Central memory CD8-positive, alpha-beta T cell (primary cell): ENCODE measurements at places on chromosomes 16 and 17.

- no peak for DNase-seq
Measured at GRCh38 chr16:3057181-3058138, 8.0 kb upstream of the IL32 start.

DNA sequence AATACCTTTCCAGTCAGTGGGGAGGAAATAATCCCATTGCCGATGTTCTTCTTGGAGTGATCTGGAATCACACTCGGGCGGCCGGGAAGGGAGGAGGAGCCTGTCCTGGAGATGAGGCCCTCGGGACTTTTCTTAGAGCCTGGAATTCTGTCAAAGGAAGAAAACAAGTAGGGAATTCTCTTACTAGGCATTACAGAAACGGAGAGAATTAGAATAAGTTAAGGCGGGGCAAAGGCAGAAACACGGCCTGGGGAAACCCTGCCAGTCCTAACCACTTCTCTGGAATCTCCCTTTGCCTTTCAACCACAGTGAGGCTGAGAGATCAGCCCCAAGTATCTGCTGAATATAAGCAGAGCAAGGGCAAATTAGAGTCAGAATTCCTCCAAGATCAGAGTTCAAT is 27.8 kb downstream of the USP36 start:
- DNase-seq: no peak

DNA sequence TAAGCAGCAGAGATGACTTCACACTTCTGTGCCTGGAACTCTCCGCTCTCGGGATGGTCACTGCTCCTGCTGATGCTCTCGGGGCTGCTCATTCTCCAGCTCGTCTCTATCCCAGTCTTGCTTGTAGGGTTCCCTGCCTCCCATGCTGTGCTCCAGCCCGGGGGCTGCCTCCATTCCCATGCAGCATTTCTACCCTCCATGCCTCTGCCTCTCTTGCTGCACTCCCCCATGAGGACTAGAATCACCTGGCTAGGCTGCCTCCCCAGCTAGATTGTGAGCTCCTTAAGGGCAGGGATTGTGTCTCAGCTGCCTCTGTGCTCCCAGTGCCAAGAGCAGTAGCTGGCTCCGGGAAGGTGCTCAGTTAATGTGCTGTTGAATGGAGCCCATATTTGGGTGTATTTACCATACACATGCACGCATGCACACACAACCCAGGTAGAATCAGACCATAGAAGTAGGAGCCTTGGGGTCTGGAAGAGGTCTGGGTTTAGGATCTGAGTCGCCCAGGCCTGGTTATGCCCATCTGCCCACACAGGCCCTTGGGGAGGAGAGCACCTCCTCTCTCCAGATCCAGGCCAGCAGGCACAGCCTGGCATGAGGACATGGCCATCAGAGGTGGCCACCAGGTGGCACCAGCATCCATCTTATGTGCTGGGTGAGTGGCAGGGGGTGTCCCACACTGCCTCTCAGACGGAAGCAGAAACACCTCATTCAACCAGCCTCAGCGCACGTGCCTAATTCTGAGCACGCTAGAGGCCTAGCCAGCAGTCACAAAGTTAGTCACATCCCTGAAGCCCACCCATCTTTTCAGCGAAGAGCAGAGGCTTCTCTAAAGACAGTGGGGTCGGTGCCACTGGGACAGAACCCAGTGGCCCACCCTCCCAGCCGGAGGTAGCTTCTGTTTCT is 9.3 kb downstream of the GIT1 start:
- peak; percentile 86 for DNase-seq

- DNase-seq: no peak
Measured at GRCh38 chr16:65947951-65948350, 418.5 kb upstream of the CDH5 start.

DNA sequence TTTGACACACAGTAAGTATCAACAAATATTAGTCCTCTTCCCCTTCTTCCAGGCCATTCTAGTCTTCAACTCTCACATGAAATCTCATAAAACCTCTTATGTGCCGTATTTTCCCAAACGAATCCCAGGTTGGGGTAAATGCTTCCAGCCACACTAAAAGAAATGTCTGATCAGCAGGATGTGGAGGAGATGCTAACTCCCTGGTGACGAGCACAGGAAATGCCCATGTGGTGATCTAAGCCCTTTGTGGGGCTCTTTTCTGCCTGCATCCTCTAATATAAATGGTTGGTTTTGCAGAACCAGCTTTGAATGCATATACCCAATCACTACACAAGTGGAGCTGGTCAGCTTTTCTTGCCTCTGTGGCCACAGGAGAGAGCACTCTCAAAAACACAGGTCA is 498.2 kb upstream of the ERCC4 start:
- DNase-seq: no peak

GRCh38 chr16:24052329-24053098 is 203.6 kb upstream of the CACNG3 start:
- DNase-seq: no peak

GRCh38 chr16:51839727-51840462 is 688.8 kb upstream of the SALL1 start:
- DNase-seq: no peak

DNA sequence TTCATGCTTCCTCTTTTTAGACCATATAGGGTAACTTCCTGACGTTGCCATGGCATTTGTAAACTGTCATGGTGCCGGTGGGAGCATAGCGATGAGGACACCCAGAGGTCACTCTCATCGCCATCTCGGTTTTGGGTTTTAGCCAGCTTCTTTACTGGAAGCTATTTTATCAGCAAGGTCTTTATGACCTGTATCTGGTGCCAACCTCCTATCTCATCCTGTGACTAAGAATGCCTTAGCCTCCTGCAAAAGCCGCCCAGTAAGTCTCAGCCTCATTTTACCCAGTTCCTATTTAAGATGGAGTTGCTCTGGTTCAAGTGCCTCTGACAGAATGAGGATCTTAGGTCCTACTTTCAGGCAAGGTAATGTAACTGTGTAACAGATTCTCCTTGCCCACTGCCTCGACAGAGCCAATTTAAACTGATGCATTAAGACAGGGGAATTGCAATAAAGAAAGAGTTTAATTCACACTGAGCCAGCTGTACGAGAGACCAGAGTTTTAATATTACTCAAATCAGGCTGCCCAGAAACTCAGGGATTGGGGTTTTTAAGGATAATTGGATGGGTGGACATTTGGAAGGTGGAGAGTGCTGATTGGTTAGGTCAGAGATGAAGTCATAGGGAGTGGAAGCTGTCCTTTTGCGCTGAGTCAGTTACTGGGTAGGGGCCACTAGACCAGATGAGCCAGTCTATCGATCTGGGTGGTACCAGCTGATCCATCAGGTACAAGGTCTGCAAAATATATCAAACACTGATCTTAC is 59.9 kb upstream of the ATF7IP2 start:
- no peak for DNase-seq

- DNase-seq: no peak
Measured at GRCh38 chr17:9922012-9922848, 17.2 kb upstream of the RCVRN start.
